ENCODE measurements at places on chromosomes 1 and 21.

DNA sequence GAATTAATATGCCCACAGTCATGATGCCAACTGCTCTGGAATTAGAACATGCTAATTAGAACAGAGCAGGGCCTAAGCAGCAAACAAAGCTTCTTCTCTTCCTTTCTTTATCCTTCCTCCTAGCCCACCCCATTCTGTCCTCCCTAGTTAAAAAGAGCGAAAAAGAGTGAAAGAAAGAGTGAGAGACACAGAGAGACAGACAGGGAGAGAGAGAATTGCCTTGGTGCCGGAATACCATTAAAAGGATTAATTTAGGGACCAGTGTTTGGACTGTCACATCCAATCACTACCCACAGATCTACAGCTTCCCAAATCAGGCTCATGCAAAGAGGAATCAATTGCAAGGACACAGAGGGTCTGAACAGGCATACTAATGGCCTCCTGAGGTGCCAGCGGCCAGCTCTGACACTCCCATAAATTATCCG lies 7.0 kb downstream of the ERI3 start:
- DNase-seq = no peak

DNA sequence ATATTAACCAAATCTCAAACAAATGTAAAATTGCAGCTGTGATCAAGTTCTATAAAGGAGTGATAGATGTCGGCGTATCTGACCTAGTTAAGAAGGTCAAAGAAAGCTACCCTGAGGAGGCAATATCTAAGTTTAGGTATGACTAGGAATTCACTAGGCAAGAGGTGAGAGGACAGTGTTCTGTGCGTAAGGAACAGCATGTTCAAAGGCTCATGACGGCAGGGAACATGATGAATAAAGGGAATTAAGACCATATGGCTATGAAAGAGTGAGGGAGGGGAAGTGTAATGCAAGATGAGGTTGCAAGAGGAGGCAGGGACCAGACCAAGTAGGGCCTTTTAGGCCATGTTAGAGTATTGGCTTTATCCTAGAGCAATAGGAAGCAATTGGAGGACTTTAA lies 8.6 kb downstream of the LIX1L start:
- DNase-seq = no peak

GRCh38 chr21:40049031-40049930 lies 182.0 kb downstream of the PCP4 start:
- peak; percentile 44 for DNase-seq

- no peak for DNase-seq
Observed at GRCh38 chr1:3410142-3410925, 44.1 kb upstream of the ARHGEF16 start.
